ENCODE measurements at places on chromosomes 12 and 14. TPM values are rescaled to one million over a fixed set of nuclear protein-coding genes. Genes with fewer than 3 reads are reported as not detected.

DNA sequence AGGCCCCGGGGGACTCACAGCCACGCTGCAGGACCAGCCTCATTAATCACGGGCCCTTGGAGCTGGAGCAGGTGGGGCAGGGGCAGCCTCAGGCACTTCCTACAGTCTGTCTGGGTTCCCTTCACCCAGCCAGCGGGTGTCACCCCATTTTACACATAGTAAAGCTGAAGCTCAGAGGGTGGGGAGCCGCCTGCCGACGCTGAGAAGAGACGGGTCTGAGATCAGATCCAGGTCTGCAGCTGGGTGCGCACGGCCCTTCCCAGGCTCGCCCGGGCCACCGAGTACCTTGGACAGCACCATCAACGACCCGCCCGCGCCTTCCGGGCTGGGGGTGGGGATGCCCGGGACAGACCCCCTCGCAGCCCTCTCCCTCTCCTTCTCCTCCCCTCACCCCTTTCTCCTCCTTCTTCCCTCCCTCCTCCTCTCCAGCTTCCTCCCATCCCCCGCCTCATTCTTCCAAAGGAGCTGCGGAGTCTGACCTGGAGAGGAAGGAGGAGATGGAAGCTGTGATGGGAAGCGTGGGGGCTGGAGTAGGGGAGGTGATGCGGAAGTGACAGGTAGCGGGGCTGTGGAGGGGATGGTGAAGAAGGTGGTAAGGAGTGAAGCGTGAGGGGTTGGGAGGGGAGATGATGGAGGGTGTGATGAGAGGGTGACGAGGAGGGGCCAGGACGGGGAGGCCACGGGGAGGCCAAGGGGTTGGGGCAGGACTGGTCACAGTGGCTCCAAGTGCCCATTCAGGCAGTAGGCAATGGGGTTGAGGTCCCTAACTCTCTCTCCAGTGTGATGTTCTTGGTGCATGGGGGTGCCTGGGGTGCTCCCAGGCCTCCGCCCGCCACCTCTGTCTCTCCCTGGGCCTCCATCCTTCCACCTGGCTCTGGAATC lies 8.8 kb downstream of the DTX1 start:
- no peaks in the 10 kb centered on the region for H3K4me1 ChIP-seq
- H3K27ac ChIP-seq: no peak overlapping the region
- H3K27me3 ChIP-seq: no peaks in the 10 kb centered on the region
- no peak overlapping the region for H3K4me3 ChIP-seq
- H3K36me3 ChIP-seq: peaks cover 5% of the 10 kb centered on the region

- H3K36me3 ChIP-seq: peaks cover 33% of the 10 kb centered on the region
- H3K27me3 ChIP-seq: no peaks in the 10 kb centered on the region
- peaks cover 40% of the 10 kb centered on the region for H3K4me1 ChIP-seq
- peak overlapping the region; percentile 100 for H3K27ac ChIP-seq
Measured at GRCh38 chr12:52280319-52280795, 5.9 kb downstream of the KRT86 start.

- H3K27me3 ChIP-seq: no peaks in the 10 kb centered on the region
- H3K27ac ChIP-seq: peak overlapping the region; percentile 56
- H3K36me3 ChIP-seq: no peaks in the 10 kb centered on the region
- peaks cover 8% of the 10 kb centered on the region for H3K4me1 ChIP-seq
Measured at GRCh38 chr12:104115587-104115975, 22.4 kb downstream of the NFYB start.

GRCh38 chr14:29148221-29148620 lies 381.6 kb downstream of the FOXG1 start:
- no peak overlapping the region for H3K27ac ChIP-seq
- no peaks in the 10 kb centered on the region for H3K27me3 ChIP-seq
- H3K4me3 ChIP-seq: no peak overlapping the region
- no peaks in the 10 kb centered on the region for H3K4me1 ChIP-seq
- no peak for DNase-seq

DNA sequence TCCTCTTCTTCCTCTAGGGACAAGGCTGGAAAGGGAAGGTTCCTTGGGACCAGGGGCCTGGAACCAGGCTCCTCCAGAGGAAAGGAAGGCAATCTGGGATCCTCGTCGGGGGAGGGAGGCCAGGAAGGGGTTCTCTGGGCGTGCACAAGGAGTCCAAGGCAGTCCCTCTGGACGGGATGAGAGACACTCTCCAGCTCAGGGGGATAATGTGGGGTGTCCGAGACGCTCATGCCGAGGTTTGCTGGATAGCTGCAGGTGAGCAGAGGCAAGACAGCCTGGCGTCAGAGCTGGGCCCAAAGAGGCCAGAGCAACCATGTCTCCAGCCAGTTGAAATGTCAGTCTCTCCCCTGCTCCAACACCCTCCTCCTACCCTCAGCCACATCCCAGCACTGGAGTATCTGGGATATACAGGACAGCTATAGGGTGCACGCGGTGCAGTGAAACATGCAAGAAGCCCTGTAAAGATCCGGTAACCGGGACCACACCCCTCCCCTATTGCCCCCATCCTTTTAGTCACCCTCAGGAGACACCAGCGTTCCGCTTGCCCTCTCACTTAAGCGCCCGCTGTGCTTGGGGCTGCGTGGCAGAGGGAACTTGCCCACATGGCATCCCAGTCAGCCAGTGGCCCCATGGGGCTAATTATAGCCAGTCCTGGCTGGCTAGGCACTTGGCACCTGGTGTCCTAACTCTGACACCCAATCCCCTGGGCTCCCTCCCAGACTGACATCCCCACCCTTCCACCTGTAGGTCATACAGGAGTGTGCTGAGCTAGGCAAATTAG lies at the start of gene KLHL33:
TSS of gene KLHL33 (minus strand) at position 585 of the 781 bp plus-strand sequence. CDS start at position 230, 355 bp downstream.
- H3K4me3 ChIP-seq: no peak within 1 kb of the TSS
- H3K4me1 ChIP-seq: no peaks in the 10 kb centered on the region
- H3K36me3 ChIP-seq: no peaks in the 10 kb centered on the region
- peaks cover 15% of the 10 kb centered on the region for H3K27me3 ChIP-seq
- no peak within 1 kb of the TSS for H3K27ac ChIP-seq

DNA sequence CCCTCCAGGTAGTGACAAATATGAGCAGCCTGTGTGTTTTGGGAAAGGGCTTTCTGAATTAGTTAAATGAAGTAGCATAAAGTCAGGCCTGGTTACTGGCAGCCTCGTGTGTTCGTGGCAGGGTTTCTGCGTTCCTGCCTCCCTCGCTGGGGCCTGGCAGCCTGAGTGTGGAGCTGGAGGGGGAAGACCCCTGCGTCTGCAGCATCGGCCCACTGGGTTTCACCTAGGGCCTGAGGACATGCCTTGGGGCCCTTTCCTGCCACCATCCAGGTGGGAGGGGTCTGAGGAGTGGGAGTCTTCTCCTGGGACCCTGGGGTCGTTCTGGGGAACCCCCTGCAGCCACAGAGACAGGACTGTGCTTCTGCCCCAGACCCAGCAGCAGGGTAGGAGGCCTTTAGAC lies 20.4 kb upstream of the AMN start:
- no peak for DNase-seq
- H3K36me3 ChIP-seq: peaks cover 3% of the 10 kb centered on the region
- no peak overlapping the region for H3K4me3 ChIP-seq
- H3K27ac ChIP-seq: no peak overlapping the region

GRCh38 chr12:56688846-56689109 lies 694 bp upstream of the PTGES3 start:
- no peak for DNase-seq
- H3K36me3 ChIP-seq: peaks cover 66% of the 10 kb centered on the region
- no peaks in the 10 kb centered on the region for H3K27me3 ChIP-seq

- H3K27ac ChIP-seq: no peak overlapping the region
- no peaks in the 10 kb centered on the region for H3K4me1 ChIP-seq
- no peak for DNase-seq
- H3K36me3 ChIP-seq: no peaks in the 10 kb centered on the region
Measured at GRCh38 chr14:94517248-94517640, 8.0 kb upstream of the SERPINA12 start.

- peaks cover 13% of the 10 kb centered on the region for H3K4me1 ChIP-seq
- H3K36me3 ChIP-seq: peaks cover 7% of the 10 kb centered on the region
- no peak overlapping the region for H3K4me3 ChIP-seq
- no peaks in the 10 kb centered on the region for H3K27me3 ChIP-seq
Measured at GRCh38 chr14:104657101-104657524, 32.3 kb upstream of the INF2 start.

The ADAMTS20 gene
- not detected for total RNA-seq

The CLEC2D gene
- 9.5 TPM for total RNA-seq

The CACNB3 gene
- 17.9 TPM for total RNA-seq

The MDGA2 gene
- total RNA-seq: not detected

Data from Calu3 (cell line).